ENCODE measurements at places on chromosomes 5 and 9. TPM values are rescaled to one million over a fixed set of nuclear protein-coding genes. Genes with fewer than 3 reads are reported as not detected.

Gene SPINK6
- not detected for total RNA-seq

Gene KIAA1958
- 4.7 TPM for total RNA-seq

Gene ARL14EPL
- total RNA-seq, result not detected

Gene IFNK
- not detected for total RNA-seq

Gene NME5
- total RNA-seq, result 2.3 TPM
